ENCODE measurements at places on chromosomes 11 and 22.

- no peak for DNase-seq
Observed at GRCh38 chr11:44994753-44995152, 44.1 kb upstream of the TP53I11 start.

- DNase-seq: no peak
Observed at GRCh38 chr11:105070306-105070705, 25.2 kb upstream of the CARD16 start.

DNA sequence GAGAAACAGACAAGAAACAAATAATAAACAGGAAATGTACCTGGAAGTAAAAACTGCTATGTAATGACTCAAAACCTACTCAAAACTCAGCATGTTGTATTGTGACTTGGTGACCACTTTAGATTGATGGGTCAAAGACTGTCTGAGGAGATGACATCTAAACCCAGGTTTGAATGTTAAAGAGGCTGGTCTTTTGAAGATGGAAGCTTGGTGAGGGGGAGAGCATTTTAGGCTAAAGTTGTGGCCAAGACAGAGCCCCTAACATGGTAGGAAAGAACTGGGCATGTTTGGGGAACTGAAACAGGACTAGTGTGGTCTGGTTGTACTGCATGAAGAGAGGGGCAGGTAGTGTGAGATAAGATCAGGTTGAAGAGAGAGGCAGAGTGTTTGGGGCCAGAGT is 85.3 kb upstream of the MYO18B start:
- DNase-seq: no peak

DNA sequence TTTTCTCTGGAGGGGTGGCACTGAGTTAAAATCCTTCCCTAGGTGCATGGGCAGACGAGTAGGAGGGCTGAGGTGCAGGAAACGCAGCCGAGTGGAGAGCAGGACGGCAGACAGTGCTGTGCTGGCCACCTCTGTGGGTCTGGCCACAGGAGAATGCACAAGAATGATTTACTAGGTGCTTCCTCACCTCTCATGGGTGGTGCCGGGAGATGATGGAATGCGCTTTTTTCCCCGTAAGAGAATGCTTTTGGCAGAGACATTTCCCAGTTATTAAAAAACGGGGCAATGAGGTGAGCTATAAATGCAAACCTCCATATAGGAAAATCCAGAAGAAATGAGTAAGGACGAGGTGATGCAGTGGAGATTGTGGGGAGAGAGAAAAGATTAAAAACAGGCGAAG is 86.1 kb downstream of the ADAMTS15 start:
- DNase-seq: no peak
